Pancreas (tissue), 10 donors: ENCODE measurements at places on chromosomes 12 and 14.

DNA sequence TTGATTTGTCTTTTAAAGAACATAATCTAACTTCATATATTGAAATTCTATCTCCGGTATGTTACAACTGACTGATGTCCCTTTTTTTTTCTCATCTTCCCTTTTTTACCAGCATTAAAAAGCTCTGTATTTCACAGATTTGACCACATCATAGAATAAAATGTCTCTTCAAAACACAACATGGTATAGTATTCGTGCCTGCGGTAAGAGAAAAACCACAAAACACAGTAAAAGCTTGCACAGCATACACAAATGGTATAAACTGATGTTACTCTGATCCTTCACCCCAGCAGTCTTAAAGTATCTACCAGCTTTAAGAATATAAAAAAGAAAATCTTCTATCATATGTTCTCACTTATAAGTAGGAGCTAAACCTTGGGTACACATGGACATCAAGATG, 83.4 kb downstream of the HECTD1 start:
- no peak for DNase-seq

DNA sequence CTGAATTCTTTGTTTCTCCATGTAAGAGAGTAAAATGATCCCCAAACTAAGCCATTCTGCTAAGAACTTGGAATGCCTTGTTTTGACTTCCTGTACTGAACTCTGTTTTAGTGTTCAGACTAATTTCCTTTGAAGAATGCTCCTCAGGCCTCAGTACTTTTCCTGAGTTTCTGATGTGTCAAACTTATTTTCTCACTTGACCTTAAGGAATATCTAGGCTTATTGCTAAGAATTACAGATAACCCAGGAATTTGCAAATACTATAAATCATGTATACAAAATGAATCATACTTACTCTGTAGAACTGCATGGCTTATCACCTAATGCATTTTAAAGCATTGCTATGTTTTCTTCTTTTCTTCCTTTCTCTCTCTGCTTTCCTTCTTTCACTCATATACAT, 93.1 kb upstream of the PKP2 start:
- no peak for DNase-seq

DNA sequence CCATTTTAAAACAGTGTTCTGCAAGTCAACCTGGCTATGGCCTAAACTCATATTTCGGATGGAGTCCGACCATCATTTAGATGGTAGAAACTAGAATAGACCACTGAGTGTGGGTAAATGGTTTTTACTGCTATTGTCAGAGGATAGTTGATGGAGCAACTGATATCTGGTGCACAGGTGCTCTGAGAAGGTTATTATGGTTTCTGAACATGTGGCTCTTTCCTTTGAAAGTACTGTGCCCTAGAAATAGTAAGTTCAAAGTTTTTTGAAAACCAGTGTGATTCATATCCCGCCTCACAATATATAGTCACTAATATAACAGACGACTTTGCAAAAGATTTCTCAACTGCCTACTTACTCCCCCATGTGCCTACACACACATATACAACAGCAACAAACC, 64.4 kb upstream of the BTG1 start:
- no peak for DNase-seq

DNA sequence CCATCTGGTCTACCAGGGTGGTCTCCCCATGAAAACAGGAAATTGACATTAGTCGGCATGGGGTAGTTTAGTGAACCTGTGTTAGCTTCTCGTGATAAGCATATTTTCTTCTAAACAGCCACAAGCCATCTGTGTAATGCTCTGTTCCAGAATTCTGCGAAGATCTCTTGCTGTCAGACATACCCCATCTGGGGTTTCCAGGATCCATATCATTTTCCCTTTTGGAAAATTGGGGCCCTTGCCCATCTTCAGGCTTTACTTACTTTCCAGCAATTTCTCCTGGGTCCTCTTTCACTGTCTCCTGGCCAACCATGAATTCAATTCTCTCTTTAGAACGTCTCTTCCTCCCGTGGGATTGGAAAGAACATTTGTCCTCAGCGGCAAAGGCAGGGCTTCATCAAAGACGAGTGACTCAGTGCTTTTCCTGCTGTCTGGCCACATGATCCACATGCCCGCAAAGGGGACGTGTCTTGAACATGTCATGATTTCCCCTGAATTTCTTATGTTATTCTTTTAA, 21.4 kb upstream of the NCOR2 start:
- DNase-seq, result no peak

- DNase-seq, result no peak
Measured at GRCh38 chr12:41473441-41473840, 285.3 kb downstream of the PDZRN4 start.

GRCh38 chr12:114868995-114869834, 185.2 kb upstream of the TBX3 start:
- no peak for DNase-seq

DNA sequence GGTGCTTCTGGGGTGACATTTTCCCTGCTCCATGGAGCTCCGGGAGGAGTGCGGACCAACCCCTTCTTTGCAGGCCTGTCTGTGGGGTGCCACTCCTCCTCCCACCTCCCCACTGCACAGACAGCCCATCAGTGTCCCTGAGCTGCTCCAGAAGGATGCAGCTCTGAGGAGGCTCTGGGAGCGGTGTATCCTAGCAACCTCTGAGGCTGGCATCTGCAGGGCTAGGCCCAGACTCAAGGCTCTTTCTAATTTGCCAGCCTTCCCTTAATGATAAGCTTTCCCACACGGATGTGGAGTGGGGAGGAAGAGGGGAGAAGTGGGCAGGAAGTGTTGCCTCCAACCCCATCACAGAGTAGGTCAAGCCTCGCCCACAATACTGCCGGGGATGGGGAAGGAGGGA, 59.7 kb downstream of the CALM1 start:
- DNase-seq, result no peak

GRCh38 chr12:62767946-62768345, 167.0 kb downstream of the PPM1H start:
- DNase-seq, result no peak

GRCh38 chr12:57759360-57759980, 4.6 kb downstream of the MARCHF9 start:
- peak; percentile 21 for DNase-seq

DNA sequence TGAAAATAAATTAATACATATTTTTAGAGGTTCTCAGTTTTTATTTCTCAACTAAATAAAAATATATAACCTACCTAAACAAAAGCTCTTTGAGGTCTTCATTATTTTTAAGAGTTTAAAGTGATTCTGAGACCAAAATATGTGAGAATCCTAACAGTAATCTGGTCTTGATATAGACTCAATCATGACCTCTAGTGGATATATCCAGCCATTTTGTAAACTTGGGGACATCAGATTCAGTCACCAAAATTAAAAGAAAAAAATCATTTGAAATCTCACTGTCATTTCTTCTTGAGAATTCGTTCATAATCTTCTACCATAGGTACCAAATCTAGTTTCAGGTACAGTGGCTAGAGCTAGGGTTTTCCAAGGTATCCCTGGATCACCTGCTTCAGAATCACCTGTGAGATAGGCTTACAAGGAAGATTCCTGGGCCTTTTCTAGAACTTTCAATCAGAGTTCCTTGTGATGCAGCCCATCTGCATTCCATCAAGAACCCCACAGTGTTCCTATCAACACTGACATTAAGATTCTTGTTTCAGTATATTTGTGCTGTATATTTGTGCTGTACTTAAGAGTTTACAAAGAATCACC, 214.9 kb downstream of the ADAMTS20 start:
- DNase-seq, result no peak

DNA sequence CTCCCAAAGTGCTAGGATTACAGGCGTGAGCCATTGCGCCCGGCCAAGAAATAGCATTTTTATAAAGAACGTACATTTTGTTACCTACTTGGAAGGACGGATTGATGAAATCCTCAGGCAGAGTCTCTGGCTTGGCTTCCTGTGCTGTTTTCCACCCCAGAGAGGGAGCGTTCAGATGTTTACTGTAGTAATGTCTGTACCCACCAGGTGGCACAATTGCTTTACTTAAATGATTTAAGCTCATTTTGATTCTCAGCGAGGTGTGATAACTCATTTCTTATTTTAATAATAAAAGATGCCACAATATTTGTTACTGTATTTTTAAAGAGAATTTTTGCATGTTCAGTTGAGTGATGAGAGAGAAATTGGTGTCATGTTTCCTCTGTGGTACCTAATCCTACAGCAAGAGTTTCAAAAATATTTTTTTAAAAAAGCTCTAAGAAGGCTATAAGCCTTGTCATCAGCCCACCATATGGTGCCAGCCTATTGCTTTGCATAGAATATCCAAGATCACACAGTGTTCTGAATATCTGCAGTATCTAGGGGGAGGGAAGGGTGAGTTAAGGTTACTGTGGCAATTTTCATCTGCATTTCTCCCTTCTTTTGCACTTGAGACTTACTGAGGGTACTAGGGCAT, 82.6 kb upstream of the TRAF3 start:
- no peak for DNase-seq

GRCh38 chr14:65745396-65746190, 333.1 kb downstream of the FUT8 start:
- DNase-seq, result no peak
